ENCODE measurements at places on chromosomes 6 and 20.
A peak's percentile ranks its signal among the peaks of the same experiment; 100 is the strongest.

GRCh38 chr20:21826976-21827375 is 121.5 kb downstream of the PAX1 start:
- DNase-seq, result peak; percentile 58

- no peak for DNase-seq
These were observed 133.1 kb upstream of the BACH2 start for GRCh38 chr6:90429713-90430112.

- no peak for DNase-seq
These were observed 268.7 kb downstream of the CD83 start for GRCh38 chr6:14386263-14386662.

- no peak for DNase-seq
These were observed 2.5 kb downstream of the NCOA7 start for GRCh38 chr6:125793280-125793679.

DNA sequence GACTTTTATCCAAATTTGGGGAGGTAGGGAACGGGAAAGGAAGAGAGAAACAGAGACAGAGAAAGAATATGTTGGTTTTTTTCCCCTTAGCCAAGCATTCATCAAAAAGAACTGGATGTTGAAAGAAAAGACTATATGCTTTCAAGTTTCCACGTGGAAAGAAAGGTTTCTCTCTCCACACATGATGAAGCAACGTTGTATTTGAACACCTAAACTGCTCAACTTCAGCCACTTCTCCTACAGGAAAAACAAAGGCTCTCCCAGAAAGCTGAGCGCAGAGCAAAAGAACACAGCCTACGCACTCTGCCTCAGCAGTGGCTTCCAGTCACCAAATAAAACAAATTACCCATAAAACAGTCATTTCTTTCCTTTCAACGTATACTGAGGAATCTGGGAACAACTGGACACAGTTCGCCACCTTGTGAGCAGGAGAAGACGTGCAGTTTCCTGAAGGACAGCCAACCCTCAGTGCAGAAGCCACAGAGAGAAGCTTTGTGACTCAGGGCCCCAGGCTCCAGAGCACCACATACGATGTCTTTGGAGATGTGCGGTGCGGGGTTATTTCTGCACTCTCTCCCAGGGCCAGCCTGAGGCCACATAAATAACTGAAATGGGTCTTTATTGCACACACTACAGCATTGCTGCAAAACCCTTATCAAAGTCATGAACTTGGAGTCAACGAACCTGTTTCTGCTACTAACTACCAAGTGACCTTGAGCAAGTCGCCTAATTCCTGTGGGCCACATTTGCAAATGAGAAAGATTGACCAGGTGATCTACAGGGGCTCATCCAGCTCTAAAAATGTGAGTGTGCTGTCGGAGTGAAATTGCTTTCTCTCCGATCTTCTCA is 10.1 kb downstream of the IL17F start:
- DNase-seq, result peak; percentile 70

DNA sequence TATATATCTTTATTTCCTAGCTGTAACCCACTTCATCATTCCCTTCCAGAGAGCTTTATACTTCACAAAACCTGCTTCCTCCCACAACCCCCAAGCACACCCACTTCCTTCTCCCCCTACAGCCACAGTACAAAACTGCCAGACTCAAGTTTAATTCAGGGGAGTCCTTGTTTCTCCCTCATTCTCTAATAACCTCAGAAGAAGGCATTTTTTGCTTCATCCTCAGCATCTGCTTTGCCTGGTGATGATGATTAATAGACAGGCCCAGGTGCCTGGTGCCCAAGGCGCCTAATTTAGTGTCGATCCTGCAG is 414.3 kb downstream of the KIF16B start:
- DNase-seq, result no peak

GRCh38 chr6:138559143-138559542 is 59.8 kb upstream of the NHSL1 start:
- no peak for DNase-seq

- peak; percentile 76 for DNase-seq
These were observed 23.9 kb upstream of the NAA20 start for GRCh38 chr20:19992996-19993908.

DNA sequence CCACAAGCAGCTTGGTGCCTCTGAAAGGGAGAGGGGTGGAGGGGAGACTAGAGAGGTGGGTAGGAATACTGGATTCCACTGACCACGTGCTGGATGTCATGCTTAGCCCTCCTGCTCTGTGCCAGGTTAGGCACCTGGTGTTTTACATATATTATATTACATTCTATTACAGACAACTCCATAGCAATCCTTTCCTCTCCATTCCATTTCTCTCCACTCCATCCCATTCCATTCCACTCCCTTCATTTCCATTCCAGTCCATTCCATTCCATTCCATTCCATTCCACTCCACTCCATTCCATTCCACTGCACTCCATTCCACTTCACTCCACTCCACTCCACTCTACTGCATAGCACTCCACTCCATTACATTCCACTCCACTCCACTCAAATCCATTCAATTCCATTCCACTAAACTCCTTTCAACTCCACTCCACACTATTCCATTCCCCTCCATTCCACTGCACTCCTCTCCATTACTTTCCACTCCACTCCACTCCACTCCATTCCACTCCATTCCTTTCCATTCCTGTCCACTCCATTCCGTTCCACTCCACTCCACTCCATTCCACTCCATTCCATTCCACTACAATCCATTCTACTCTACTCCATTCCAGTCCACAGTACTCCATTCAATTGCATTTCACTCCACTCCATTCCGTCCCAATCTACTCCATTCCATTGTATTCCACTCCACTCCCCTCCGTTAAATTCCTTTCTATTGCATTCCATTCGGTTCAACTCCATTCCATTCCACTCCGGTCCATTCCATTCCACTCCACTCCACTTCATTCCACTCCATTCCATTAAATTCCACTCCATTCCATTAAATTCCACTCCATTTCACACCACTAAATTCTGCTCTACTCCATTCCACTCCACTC is 27.2 kb upstream of the DEFB125 start:
- DNase-seq, result no peak

GRCh38 chr6:120874422-120874821 is 459.9 kb downstream of the TBC1D32 start:
- DNase-seq, result no peak

DNA sequence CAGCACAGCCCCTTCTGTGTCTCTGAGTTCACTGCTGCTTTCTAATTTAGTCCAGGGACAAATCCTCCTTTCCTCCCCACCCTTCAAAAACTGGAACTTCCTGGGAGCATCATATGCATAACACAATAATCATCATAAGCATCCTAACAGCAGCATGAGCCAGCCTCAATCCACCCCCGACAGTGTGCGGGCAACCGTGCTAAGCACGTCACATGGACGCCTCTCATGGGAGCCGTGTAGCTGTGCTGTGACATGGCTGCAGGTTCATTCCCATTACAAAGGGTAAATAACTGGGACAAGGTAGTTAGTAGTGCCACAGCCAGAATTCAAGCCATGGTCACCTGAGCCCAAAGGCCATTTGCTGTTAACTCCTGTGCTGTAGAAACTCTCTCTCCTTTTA is 24.5 kb upstream of the ULBP3 start:
- DNase-seq, result no peak

GRCh38 chr6:161091151-161091550 is 99.6 kb downstream of the MAP3K4 start:
- no peak for DNase-seq

DNA sequence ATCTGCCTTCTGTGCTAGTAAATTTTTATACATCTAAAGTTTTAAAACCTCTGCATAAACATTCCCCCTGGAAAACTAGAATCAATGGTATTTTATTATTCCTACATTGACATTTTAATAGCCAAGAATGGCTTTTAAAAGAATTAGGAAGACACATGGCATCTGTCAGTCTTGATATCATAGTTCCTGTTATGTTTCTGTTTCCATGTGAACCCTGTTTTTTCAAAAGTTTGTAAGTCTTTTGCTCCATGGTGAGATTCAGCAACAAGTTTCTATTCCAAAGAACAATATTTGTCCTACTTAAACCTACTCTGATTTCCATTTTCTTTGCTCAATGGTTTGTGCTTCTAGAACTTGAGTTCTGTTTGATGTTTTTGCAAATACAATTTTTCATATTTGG is 95.2 kb downstream of the PLEKHG1 start:
- no peak for DNase-seq

- no peak for DNase-seq
These were observed 640.6 kb upstream of the CHD6 start for GRCh38 chr20:42258564-42259302.

DNA sequence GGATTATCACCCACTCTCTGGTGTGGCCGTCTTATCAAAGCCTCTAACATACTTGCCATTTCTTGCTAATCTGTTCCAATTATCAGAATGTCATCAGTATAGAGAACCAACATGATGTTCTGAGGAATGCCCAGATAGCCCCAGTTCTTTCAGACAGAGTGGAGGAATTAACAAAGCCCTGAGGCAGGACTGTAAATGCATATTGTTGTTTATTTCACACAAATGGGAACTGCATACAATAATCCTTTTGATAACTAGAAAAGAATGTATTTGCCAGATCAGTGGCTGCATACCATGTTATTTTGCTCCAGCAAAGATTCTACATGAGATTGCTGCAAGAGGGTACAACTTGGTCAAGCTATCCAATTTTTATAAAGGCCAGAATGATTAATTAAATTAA is 112.8 kb upstream of the HEY2 start:
- no peak for DNase-seq

DNA sequence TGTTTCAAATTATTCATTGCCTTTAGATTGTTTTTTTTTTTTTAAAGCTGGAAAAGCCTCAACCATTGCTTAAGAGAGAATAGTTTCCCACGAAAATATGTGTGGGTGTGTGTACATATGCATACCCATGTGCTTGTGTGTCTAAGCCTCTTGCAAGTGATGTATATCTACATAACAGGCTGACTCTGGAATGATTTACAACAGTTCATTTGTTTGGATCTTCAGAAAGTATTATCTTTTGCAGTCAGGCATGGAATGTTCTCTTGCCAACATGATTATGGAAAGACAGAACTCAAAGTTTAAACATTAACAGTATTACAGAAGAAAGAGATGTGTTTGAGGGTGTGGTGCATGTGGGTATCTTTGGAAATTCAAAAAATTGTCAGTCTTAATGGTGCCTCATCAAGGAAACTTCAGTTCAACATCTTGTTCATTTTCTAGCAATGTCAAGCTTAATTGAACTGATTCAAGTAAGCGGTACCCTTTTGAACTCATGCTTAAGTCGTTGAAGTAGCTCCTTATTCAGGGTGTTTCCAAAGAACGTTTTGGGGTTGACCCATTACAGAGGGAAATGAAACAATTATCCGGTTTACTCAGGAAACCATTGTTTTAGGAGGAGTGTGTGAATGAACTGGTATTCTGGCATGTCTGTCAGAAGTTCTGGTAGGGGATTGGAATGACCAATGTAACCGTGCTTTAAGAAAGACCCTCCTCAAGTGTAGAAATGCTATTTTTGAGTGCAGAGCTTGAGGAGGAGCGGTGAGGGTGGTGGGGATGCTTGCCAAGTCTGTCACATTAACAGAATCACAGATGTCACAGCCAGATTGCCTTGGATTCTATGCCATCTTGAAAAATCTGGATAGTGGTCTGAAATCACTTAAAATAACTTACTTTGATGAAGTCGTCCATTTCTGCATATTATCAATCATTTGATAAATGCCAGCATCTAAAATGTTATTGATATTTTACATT is 60.3 kb downstream of the ADGRG6 start:
- DNase-seq, result no peak

DNA sequence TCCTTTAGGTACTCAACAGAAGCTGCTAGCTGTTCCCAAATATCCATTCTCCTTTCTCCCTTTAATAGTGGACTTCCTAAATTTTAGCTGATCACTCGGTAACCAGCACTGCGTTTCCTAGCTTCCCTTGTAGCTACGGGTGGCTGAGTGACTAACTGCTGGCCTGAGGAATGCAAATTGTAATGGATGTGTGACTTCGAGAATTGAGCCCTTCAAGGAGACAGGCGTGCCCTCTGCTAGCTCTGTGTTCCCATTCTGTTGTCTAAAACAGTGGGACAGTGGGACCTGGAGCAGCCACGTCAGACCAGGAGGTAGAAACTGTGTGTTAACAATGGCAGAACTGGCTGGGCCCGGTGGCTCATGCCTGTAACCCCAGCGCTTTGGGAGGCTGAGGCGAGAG is 56.5 kb downstream of the SCML4 start:
- DNase-seq, result peak; percentile 33

GRCh38 chr6:148720406-148720805 is 26.4 kb upstream of the UST start:
- no peak for DNase-seq

Data from H9 (cell line).